ENCODE measurements at places on chromosomes 5 and 9.
A peak's percentile ranks its signal among the peaks of the same experiment; 100 is the strongest.

- DNase-seq, result no peak
Measured at GRCh38 chr9:93907551-93908199, 47.5 kb downstream of the BARX1 start.

DNA sequence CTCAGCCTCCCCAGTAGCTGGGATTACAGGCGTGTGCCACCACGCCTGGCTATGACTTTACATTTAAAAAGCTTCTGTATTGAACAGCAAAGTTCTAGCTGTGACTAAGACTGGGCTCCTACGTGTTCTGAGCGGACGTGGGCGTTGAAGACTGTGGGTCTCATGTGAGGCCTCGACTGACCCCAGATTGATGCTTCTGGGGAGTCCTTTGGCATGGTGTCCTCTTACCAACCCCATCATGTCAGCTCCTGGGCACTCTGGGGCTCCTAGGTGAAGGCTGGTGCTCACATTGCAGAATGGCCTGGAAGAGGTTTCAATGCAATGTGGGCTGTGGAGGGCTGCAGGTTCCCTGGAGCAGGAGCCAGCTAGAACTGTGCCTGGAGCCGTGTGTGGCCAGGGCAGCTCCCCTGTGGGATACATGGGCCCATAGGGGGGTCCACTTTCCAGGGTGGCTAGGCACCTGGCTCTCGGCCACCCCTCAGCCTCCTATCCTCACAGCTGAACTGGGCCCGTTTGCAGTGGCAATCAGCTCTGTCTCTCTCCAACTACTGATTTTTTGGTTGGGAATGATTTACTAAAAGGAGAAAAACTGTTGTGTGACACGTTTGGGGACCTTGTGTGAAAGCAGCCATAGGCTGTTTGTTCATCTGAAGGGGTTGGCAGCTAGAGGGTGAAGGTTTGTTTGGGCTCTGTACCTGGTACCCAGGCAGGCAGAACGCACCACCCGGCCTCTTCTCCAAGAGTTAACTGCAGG, 29.7 kb downstream of the SLC25A25 start:
- DNase-seq, result no peak

DNA sequence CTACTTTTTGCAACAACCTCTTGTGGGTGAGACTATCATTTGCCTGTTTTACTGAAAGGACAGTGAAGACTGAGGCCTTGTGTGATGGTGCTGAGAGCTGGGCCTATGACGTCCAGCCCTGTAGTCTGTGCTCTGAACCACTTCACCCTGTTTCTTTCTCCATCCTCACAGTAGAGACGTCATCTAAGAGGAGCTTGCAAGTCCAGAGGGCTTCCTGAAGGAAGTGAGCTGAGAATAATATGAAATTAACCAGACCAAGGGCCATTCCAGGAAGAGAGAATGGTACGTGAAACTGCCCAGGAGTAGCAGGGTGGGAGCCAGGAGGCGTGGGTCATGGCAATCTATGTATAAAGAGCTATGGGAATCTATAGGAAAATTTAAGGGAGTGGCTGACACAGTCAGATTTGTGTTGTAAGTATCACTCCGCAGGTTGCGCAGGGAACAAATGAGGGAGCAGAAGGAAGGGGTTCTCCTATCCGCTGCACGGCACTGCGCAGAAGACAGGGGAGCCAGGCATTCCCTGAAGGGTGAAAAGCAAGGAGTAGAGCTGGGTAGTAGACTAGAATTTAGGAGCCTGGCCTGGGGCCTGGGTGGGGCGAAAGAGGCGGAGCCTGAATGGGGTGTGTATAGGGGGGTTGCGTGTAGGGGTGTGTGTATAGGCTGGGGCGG, 596 bp upstream of the FGFR4 start:
- no peak for DNase-seq

GRCh38 chr5:43390471-43390870, 21.7 kb downstream of the CCL28 start:
- no peak for DNase-seq

DNA sequence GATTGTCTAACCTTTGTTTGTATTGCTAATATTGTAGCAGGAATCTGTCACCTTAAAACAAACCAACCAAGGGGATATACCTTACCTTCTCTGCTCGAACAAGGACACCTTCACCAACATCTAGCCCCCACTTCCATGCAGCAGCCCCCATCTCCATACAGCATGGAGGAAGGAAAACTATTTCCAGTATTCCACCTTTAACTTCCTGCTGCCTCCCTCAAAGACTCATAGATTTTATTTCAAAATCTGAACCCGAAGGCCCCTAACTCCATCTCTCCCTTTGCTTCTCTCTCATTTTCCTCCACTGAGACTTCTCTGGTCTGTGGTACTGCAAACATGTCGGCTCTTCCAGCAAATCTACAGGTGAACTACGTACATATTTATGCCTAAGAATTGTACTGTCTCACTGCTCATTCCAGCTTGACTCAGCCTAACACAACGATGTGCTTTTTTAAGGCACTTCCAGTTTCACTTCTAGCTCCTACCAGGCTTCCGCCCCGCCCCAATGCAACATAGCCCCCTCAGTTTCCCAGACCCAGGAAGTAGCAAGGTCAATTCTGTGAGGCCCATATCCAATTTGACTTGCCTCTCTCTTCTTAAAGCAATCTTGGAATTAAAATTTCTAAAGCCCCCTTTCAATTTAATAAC, 70.7 kb upstream of the RNF38 start:
- DNase-seq, result peak; percentile 53

DNA sequence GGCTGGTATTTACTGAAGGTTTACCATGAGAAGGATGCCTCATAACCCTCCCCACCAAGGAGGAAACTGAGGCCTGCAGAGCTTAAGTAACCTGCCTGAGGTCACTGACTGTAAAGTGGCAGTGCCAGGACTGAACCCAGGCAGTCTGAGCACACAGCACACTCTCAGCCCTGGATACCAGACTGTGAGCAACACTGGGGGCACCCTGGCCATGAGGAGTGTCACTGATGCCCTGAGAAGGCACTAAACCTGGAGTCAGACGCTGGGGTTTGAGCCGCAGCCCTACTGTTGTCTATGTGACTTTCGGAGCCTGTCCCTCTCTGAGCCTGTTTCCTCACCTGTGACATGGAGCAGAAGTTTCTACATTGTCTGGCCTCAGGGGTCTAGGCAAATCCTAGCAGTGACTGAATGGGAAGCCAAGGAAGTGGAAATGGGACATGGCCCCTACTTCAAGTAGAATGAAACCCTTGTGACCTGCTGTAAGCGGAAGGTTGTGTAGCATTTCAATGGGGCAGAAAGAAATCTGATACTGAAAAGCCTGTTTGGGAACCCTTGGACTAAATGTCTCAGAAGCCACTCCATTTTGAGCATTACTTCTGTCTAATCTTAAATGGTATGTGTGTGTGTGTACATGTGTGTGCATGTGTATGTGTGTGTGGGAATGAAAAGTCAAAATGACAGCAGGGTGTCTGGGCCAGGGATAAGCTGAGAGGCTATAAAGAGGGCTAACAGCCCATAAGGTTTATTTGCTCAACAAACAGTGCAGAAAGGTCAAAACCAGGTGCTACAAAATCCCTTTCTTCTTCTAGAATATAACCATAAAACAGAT, 36.0 kb downstream of the B4GALT1 start:
- no peak for DNase-seq

- DNase-seq, result no peak
Measured at GRCh38 chr5:54383941-54384340, 71.6 kb upstream of the HSPB3 start.
